ENCODE measurements at places on chromosomes 5 and 9.

GRCh38 chr9:79280691-79281090, 291.1 kb upstream of the TLE4 start:
- no peak for DNase-seq

DNA sequence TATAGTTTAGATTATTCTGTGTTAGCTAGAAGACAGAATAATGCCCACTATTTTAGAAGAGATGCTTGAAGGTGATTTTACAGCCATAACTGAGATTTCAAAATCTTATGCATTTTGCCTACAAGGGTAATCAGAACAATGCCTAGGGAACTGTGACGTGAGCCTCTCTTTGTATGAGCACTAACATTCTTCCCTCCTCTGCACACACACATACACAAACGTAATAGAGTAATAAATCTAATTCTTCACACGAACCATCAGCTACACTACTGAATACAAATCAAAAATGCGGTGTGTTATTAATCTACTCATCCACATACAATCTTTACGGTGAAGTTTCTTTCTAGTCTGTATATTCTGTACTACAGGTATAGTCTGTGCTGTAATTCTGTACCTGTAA, 227.8 kb downstream of the PLK2 start:
- DNase-seq = no peak

- no peak for DNase-seq
These were observed 21.8 kb downstream of the ZBED3 start for GRCh38 chr5:77065256-77065655.

GRCh38 chr9:111136180-111136579, 97.9 kb upstream of the LPAR1 start:
- DNase-seq = no peak

DNA sequence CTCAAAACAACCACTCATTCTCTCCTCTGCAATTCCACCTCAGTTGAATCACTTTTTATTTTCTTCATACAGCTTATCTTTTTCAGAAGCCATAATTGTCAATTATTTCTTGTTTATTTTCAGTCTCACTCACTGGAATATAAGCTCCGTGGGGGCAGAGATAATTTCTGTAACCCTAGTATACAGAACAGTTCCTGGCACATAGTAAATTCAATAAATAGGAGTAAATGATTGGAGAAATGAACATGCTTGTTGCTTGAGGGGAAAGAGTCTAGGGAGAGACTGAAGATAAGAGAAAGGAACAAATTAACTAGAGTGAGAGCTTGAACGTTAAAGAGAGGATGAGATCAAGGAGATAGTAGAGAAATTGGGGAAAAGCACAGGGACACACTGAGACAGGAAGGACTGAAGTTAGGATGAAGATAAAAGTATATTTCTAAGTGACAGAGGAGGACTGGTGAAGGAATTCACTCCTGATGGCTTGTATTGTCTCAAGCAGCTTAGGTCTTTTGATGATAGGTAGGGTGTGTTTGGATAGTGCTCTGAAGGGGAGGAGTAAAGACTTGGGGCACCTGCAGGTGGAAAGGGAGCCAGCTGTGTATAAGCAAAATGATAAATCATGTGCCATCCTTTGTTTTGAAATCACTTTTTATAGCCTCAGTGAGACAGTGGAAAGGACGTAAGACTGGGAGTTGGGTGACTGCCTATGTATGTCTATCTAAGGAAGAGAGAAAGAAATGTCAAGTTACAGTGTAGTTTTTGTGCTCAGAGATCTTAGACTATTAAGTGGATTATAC, 2.2 kb downstream of the NAA35 start:
- no peak for DNase-seq

DNA sequence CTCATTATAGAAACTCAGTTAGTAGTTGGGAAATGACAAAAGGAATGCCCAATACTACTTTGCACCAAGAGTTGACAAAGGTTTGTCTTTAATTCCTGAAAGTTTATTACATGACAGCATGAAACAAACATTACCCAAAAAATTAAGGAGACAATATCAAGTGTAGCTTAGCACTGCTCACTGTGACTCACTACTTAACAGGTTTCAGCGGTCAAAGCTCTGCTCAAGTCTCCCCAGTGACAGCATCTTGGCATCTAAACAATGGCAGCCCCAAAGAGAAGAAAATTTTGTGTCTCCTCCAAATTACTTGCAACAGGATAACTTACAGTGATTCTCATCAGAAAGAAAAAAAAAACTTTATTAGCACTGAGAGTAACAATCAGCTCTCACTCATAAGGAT, 1030.2 kb downstream of the EFNA5 start:
- DNase-seq = no peak

DNA sequence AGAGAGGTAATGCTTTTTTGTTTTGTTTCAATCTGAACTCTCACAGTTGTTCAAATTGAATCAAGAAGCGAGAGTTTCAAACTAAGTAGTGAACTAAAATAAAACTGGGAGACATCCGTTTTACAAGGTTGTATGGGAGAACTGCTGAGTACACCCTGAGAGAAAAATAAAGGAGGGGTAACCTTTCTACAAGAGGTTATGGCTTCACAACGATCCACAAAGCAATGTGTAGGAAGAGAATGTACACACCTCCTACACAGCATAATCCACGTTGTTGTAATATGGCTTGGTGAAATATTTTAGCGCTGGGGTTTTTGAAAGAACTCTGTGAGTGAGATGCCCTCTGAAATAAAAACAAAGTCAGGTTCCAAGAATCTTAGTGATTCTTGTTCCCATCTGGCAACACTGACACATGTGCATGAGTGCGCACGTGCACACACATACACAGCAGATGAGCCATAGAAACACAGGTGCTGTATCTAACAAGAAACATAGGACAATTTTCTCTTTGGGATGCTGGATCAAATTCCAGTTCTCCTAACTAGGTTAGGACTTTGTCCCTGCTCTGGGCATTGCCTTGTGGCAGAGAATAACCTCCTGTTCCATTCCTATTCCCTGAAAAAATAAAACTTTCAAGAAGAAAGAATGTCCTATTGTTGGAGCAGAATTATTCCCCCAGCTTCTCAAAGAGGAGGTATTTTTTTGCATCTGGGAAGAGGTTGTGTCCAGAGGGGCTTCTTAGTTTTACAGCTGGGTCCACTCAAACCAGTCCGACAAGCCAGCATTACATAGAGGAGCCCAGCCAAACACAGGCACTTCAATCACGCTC, 94.5 kb upstream of the EFNA5 start:
- no peak for DNase-seq

GRCh38 chr9:95923794-95924193, 48.3 kb downstream of the ERCC6L2 start:
- no peak for DNase-seq

Measured in activated naive CD4-positive, alpha-beta T cell treated with anti-CD3 and anti-CD28 coated beads, Interleukin-2, amount 50 U/mL, for 72 hours (primary cell).